ENCODE measurements at places on chromosomes 12 and 14.

- DNase-seq: no peak
Measured at GRCh38 chr14:101082436-101083384, 179.2 kb upstream of the RTL1 start.

GRCh38 chr14:53156238-53156637 lies 3.1 kb upstream of the DDHD1 start:
- no peak for DNase-seq

- DNase-seq: no peak
Measured at GRCh38 chr12:104994336-104994735, 8.2 kb downstream of the NOPCHAP1 start.

DNA sequence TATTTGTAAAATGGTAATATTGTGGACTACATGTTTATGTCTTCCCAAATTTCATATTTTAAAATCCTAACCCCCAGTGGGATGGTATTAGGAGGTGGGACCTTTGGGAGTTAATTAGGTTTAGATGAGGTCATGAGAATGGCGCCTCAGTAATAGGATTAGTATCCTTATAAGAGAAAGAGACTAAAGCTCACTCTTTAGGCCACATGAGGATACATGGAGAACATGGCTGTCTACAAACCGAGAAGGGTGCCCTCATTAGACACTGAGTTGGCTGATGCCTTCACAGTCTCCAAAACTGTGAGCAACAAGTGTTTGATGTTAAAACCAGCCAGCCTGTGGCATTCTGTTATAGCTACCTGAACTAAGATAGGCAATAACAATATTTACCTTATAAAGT lies 58.3 kb upstream of the OTOGL start:
- no peak for DNase-seq

- no peak for DNase-seq
Measured at GRCh38 chr12:108543652-108544051, 17.3 kb downstream of the SART3 start.

DNA sequence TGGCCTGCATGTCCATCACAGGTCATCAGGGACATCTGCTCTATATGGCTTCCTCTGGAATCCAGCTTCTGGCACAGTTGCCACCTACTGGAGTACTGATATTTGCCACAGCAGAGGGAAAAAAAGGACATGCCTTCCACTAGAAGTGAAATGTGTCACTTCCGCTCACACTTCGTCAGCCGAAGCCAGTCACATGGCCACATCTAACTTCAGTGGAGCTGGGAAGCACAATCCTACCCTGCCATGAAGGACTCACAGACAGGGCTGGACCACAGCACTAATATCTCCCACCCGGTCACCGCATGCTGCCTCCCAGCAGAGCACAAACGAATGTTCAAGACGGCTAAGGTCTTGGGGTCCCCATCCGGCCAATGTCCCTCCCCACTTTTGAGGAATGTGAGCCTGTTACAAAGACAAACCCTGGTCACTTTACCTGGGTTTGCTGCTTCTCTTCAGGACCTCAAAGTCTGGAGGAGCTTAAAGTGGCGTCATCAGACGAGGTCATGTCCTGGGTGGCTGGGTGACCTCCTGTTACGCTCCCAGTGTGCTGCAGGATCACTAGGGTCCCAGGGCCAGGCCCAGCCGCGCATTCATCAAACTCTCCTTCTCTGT lies 98.6 kb downstream of the GCH1 start:
- DNase-seq: no peak

DNA sequence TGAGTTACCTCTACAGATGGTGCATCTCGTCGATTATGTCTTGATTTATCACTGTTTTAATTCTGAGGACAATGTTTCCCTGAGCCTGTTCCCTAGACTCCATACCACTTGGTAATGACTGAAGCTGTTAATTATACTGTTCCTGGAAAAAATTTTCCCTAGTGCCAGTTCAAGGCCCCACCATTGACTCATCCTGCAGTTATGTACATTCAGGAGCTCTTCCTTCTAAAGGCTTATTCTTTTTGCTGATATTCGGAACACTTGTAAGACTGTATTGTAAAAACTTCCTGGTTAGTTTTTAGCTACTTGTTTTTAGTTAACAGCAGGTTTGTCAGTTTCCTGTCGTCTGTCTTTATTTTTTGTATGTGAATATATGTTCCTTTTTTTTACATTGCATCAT lies 30.4 kb upstream of the PPP2R5E start:
- DNase-seq: no peak

GRCh38 chr14:75323571-75323970 lies 44.9 kb downstream of the FOS start:
- no peak for DNase-seq

DNA sequence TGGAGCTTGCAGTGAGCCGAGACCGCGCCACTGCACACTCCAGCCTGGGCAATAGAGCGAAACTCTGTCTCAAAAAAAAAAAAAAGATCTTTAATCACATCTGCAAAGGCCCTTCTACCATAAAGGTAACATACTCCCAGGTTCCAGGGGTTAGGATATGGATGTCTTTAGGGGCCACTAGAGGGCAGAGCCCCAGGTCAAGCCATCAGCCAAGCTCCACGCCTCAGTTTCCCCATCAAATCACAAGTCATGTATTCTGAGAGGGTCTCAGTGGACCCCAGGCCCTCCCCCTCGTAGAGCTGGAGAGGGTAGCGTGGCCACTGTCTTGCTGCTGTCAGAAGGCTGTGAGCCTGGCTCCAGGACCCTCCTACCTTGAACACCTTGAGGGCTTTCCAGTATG lies 18.8 kb downstream of the SLC8B1 start:
- DNase-seq: no peak

All from stimulated activated CD4-positive, alpha-beta T cell treated with anti-CD3 and anti-CD28 coated beads, Interleukin-1b, Interleukin-23, amount 100 ng/mL, for 48 hours (primary cell).